ENCODE measurements at places on chromosomes 11 and 22. TPM values are rescaled to one million over a fixed set of nuclear protein-coding genes. Genes with fewer than 3 reads are reported as not detected.

DNA sequence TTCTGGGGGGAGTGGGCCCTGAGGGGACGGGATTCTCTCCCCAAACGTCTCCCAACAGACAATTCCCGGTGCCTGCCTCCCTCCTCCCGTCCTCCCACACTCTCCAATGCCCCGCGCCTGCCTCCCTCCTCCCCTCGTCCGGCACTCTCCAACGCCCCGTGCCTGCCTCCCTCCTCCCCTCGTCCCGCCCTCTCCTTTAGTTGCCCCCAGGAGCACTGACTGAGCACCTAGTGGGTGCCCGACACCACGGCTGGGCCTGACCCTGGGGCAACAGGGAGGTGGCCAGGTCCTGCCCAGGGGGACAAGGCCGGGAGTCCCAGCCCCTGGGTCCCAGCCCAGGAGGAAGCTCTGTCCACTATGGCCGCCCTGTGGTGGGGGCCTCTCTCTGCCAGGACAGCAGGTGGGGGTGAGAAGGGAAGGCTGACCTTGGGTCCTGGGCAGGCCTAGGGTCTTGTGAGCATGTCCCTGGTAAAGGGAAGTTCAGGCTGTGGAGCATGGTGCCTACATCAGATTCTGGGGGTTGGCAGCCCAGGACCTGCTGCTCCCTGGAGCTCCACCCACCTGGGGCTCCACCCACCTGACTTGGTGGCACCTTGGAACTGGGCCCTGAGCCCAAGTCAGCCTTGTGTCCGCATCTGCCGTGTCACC lies 942.3 kb downstream of the BRD1 start:
- no peak for DNase-seq

DNA sequence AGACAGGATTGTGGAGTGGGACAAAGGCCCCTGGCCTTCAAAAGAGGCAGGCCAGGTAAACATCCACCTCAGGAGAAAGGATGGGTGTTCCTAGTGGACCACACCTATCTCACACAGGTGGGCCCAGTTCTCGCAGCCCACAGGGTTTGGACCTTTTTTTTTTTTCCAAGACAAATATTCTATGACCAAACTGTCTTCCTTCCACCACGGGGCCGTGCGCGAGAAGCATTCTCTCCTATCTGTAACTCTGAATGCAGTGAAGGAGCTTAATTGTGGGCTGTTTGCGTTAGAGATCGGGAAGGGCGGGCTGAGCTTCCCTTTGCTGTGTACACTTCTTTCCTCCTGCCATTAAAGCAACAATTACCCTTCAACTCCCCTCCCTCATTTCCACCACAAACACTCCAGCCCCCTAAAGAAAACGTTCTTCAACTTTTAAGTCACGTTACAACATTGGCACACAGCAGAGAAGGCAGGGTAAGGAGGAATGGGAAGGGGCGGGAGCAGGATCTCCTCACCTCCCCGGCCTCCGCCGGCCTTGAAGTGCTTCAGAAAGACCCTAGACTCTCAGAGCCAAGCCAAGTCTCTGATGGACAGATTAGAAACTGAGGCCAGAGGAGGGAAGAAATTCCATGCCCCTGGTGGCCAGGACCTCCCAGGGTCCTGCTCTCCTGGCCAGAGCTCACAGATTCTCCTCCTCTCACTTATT lies 238.4 kb downstream of the BUD13 start:
- no peak for DNase-seq

GRCh38 chr22:44424867-44425693 lies 73.0 kb downstream of the RTL6 start:
- no peak for DNase-seq

The PDGFB gene
- 5.2 TPM for polyA plus RNA-seq

The DGCR6 gene
- 8.0 TPM for polyA plus RNA-seq

Data from psoas muscle (tissue), 8 donors.